ENCODE measurements at places on chromosomes 16 and 17. TPM values are rescaled to one million over a fixed set of nuclear protein-coding genes. Genes with fewer than 3 reads are reported as not detected.
A peak's percentile ranks its signal among the peaks of the same experiment; 100 is the strongest.

GRCh38 chr17:372157-373152 lies 19.8 kb upstream of the RPH3AL start:
- H3K27me3 ChIP-seq = peaks cover 18% of the 10 kb centered on the region
- no peak overlapping the region for H3K4me3 ChIP-seq
- DNase-seq = no peak
- H3K4me1 ChIP-seq = peaks cover 20% of the 10 kb centered on the region
- H3K27ac ChIP-seq = no peak overlapping the region
- H3K36me3 ChIP-seq = peaks cover 17% of the 10 kb centered on the region

DNA sequence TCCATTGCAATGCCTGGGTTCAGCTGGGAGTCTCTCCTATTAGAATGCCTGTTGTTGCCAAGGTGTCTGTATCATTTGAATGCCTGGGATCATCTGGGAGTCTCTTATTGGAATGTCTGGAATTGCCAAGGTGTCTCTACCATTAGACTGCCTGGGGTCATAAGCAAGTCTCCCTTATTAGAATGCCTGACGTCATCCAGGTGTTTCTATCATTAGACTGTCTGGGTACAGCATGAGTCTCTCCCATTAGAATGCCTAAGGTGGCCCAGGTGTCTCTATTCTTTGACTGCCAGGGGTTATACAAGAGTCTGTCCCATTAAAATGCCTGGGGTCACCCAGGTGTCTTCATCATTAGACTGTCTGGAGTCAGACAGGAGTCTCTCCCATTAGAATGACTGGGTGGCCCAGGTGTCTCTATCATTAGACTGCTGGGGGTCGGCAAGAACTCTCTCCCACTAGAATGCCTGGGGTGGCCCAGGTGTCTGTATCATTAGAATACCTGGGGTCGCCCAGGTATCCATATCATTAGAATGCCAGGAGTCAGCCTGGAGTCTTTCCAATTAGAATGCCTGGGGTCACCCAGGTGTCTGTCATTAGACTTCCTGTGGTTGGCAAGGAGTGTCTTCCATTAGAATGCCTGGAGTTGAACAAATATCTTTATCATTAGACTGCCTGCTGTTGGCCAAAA lies 2274.0 kb downstream of the TP53TG3F start:
- no peaks in the 10 kb centered on the region for H3K4me1 ChIP-seq
- H3K36me3 ChIP-seq = no peaks in the 10 kb centered on the region
- no peak overlapping the region for H3K4me3 ChIP-seq
- H3K27ac ChIP-seq = no peak overlapping the region

SDK2 gene
- total RNA-seq = not detected

- H3K36me3 ChIP-seq = no peaks in the 10 kb centered on the region
- H3K4me1 ChIP-seq = no peaks in the 10 kb centered on the region
- peaks cover 1% of the 10 kb centered on the region for H3K27me3 ChIP-seq
- H3K4me3 ChIP-seq = no peak overlapping the region
- no peak overlapping the region for H3K27ac ChIP-seq
Observed at GRCh38 chr17:27158382-27158781, 135.5 kb upstream of the WSB1 start.

CA5A gene
- not detected for total RNA-seq

- no peak overlapping the region for H3K27ac ChIP-seq
- H3K27me3 ChIP-seq = no peaks in the 10 kb centered on the region
- DNase-seq = no peak
- H3K36me3 ChIP-seq = no peaks in the 10 kb centered on the region
Observed at GRCh38 chr16:48818257-48818656, 208.3 kb upstream of the N4BP1 start.

CES5A gene
- total RNA-seq = not detected

- H3K27ac ChIP-seq = no peak overlapping the region
- H3K4me1 ChIP-seq = peaks cover 13% of the 10 kb centered on the region
- no peak for DNase-seq
- H3K27me3 ChIP-seq = peaks cover 3% of the 10 kb centered on the region
- H3K36me3 ChIP-seq = no peaks in the 10 kb centered on the region
Observed at GRCh38 chr17:47295874-47296255, 27.9 kb upstream of the EFCAB13 start.

ACSF2 gene
- total RNA-seq = 23.9 TPM

GRCh38 chr17:75442168-75443103 lies 14.0 kb upstream of the TMEM94 start:
- no peaks in the 10 kb centered on the region for H3K36me3 ChIP-seq
- H3K27me3 ChIP-seq = no peaks in the 10 kb centered on the region
- peaks cover 21% of the 10 kb centered on the region for H3K4me1 ChIP-seq
- no peak for DNase-seq
- no peak overlapping the region for H3K4me3 ChIP-seq
- H3K27ac ChIP-seq = no peak overlapping the region

WNK4 gene
- total RNA-seq = 21.7 TPM

FKBP10 gene
- total RNA-seq = 500 TPM

ZNF319 gene
- 10.2 TPM for total RNA-seq

GLIS2 gene
- total RNA-seq = 22.1 TPM

- H3K4me1 ChIP-seq = peaks cover 50% of the 10 kb centered on the region
- H3K4me3 ChIP-seq = peak overlapping the region; percentile 57
- peak overlapping the region; percentile 61 for H3K27ac ChIP-seq
- peaks cover 7% of the 10 kb centered on the region for H3K27me3 ChIP-seq
- DNase-seq = peak; percentile 87
Observed at GRCh38 chr17:17874478-17874877, 37.7 kb upstream of the SREBF1 start.

OR4D1 gene
- not detected for total RNA-seq

ATP2A1 gene
- total RNA-seq = 0.64 TPM

DNA sequence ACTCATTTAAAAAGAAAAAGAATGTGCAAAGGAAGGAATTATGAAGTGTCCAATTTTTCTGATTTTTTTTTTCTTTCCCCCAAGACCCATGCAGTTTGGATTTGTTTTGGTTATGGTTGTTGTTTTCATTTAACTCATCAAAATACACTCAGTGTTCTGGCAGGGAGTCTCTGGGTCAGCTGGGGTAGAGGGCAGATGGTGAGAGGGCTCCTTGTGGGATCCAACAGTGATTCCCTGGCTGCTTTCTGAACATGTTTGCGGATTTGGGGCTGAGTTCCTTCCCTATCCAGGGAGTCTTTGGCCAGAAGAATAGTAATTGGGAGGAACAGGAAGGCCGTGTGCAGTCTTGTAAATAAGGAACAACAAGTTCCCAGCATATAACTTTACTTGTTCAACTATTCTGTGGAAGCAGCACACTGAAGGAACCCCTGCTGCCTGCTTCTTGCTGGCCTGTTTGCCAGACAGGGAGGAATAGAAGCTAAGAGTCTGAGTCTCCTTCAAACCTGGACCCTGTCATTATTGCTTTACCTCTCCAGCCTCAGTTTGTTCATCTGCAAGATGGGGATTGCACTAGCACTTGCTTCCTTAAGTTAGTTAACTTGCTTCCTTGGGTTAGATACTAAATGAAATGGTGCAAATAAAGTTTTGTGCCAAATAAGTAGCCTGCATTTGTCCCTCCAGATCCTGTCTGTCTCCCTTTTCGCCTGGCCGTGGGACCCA lies 32.1 kb downstream of the C17orf67 start:
- no peak overlapping the region for H3K27ac ChIP-seq
- H3K27me3 ChIP-seq = peaks cover 6% of the 10 kb centered on the region
- H3K36me3 ChIP-seq = no peaks in the 10 kb centered on the region
- no peak for DNase-seq
- no peaks in the 10 kb centered on the region for H3K4me1 ChIP-seq

- no peak for DNase-seq
- H3K4me3 ChIP-seq = no peak overlapping the region
- H3K27me3 ChIP-seq = no peaks in the 10 kb centered on the region
- H3K36me3 ChIP-seq = peaks cover 28% of the 10 kb centered on the region
Observed at GRCh38 chr17:1362065-1362848, 37.8 kb downstream of the YWHAE start.

NME3 gene
- 55.7 TPM for total RNA-seq

- H3K4me1 ChIP-seq = no peaks in the 10 kb centered on the region
- no peak overlapping the region for H3K4me3 ChIP-seq
- DNase-seq = no peak
- no peak overlapping the region for H3K27ac ChIP-seq
- no peaks in the 10 kb centered on the region for H3K36me3 ChIP-seq
Observed at GRCh38 chr17:4540224-4540651, 14.9 kb downstream of the MYBBP1A start.

- H3K4me3 ChIP-seq = peak overlapping the region; percentile 90
- peak overlapping the region; percentile 88 for H3K27ac ChIP-seq
- DNase-seq = no peak
Observed at GRCh38 chr17:39688945-39689344, 1.1 kb upstream of the PGAP3 start.

GRCh38 chr17:17952691-17953090 lies 19.5 kb downstream of the TOM1L2 start:
- DNase-seq = no peak
- H3K27me3 ChIP-seq = no peaks in the 10 kb centered on the region
- H3K4me1 ChIP-seq = peaks cover 80% of the 10 kb centered on the region
- peak overlapping the region; percentile 92 for H3K27ac ChIP-seq
- no peak overlapping the region for H3K4me3 ChIP-seq

SYCE1L gene
- not detected for total RNA-seq

DNA sequence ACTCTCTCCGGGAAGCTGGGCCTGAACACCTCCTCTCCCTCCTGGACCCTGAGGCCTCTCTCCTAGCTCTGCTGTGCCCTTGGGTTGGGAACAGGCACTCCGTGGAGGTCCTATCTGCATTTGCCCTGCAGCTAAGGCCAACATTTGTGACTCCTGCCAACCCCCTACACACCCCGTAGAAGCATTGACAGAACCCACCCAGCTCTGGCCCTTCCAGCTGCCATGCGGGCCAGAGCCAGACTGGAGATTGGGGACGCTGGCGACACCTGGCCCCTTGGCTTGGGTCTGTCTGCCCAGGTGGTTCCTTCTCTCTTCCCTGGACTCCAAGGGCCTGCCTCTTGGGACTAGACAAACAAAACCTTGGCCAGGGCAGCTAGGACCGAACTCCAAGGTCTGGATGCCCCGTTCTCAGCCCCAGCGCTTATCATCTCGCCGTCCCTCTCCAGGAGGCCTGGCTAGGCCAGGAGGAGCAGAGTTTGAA lies 644 bp upstream of the RHBDF2 start:
- peak overlapping the region; percentile 80 for H3K27ac ChIP-seq
- no peak for DNase-seq
- H3K4me1 ChIP-seq = peaks cover 49% of the 10 kb centered on the region
- H3K27me3 ChIP-seq = peaks cover 1% of the 10 kb centered on the region
- peak overlapping the region; percentile 85 for H3K4me3 ChIP-seq

DNA sequence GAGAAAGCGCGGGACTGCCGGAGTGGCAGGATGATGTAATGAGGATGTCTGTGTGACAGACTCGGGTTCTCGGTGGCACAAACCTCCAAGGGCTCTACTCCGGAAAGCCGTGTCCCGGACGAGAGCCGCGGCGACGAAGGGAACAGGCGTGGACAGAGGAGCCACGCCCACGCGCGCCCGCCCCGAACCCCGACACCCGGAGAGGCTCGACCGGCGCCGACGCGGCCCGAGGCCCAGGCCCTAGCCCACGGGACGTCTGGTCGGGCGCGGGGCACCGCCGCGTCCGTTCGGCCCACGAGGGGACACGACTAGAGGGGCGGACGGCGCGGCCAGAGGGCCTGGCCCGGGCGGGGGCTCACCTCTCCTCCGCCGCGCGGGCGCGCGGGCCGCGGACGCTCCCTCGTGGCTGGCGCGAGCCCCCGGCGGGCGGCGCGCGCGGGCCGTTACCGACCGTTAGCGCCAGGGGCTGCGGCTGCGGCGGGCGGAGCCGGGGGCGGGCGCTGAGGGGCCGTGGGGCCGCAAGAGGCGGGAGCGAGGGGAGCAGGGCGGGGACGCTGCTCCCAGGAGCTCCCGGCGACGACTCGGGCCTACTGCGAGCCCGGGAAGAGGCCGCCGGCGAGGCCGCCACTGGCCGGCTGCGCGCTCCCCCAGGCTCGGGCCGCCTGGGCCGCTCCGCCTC lies 2.1 kb upstream of the IRX5 start:
- peak; percentile 50 for DNase-seq
- peak overlapping the region; percentile 93 for H3K4me3 ChIP-seq
- H3K36me3 ChIP-seq = peaks cover 11% of the 10 kb centered on the region
- H3K27ac ChIP-seq = peak overlapping the region; percentile 85
- peaks cover 4% of the 10 kb centered on the region for H3K27me3 ChIP-seq

DNA sequence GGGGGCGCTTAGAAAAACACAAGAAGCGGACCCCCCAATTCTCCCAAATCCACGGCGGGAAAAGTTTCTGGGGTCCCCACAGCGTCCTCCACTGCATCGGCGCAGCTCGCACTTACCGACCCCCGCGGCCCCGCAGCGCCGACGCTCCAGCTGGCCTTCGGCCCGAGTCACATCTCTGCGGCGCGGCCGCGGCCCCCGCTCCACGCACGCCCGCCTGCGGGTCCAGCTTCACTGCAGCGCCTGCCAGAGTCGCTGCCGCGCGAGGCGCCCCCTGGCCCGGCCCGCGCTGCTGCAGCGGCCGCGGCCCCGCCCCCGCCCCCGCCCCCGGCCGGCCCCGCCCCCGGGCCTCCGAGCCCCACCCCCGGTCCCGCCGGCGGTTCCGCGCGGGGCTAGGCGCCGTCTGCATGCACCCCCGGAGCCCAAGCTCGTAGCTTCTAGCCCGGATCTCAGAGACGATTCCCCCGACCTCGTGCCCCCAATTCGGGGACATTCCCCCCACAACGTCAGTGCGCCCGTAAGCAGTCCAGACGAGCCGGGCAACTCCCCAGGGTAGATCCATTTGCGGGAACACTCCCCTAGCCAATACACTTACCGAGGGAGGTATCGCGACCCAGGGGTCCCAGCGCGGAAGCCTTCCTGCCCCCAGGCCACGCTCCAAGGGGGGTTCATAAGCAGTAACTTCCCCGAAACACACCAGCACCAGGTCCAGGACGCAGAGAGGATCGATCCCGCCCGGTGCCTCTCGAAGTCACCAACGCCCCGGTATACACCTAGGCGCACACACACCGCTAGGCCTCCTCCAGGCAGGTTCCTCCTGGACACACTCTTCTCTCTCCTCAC lies at the start of gene GPRC5B:
Gene GPRC5B (minus strand): TSS at position 238 of the 840 bp plus-strand sequence. CDS start 12,003 bp downstream, outside the sequence.
- H3K27me3 ChIP-seq = peaks cover 29% of the 10 kb centered on the region
- no peak for DNase-seq
- H3K4me1 ChIP-seq = peaks cover 17% of the 10 kb centered on the region
- H3K4me3 ChIP-seq = peak within 1 kb of the TSS; percentile 78
- H3K27ac ChIP-seq = no peak within 1 kb of the TSS
- H3K36me3 ChIP-seq = no peaks in the 10 kb centered on the region

HCRT gene
- not detected for total RNA-seq

- peak overlapping the region; percentile 88 for H3K4me3 ChIP-seq
- H3K27ac ChIP-seq = peak overlapping the region; percentile 81
- peaks cover 26% of the 10 kb centered on the region for H3K4me1 ChIP-seq
- H3K36me3 ChIP-seq = no peaks in the 10 kb centered on the region
Observed at GRCh38 chr17:81387100-81388090, 7.9 kb upstream of the BAHCC1 start.

GRCh38 chr16:85330694-85331188 lies 218.5 kb upstream of the CIBAR2 start:
- DNase-seq = peak; percentile 80
- peaks cover 30% of the 10 kb centered on the region for H3K4me1 ChIP-seq
- H3K36me3 ChIP-seq = 0 out of 2 replicates have a peak, but pooled peaks cover 6% of the 10 kb centered on the region
- H3K4me3 ChIP-seq = no peak overlapping the region
- peak overlapping the region; percentile 28 for H3K27ac ChIP-seq
- peaks cover 5% of the 10 kb centered on the region for H3K27me3 ChIP-seq

STX1B gene
- total RNA-seq = 8.5 TPM

Data from HFFc6 (cell line).